ENCODE measurements at places on chromosomes 4 and X.

GRCh38 chr4:116469582-116469981 is 615.8 kb downstream of the TRAM1L1 start:
- no peak for DNase-seq

DNA sequence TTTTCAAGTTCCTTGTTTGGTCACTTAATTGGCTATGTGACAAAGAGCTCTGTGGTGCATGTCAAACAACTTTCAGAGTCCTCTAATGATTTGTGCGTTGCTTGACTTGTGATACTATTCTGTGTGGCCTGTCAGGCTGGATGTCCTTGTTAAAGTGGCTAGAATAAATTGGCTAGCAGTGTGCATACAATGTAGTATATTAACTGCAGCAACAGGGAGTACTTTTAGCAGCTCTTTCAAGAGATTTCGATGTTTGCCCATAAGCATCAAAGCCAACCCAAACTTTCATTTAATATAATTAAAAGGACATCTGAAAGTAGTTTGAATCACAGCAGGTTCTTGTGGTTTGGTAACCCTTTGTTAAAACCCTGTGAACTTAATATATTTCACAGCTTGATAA is 718.9 kb downstream of the ADGRL3 start:
- no peak for DNase-seq

DNA sequence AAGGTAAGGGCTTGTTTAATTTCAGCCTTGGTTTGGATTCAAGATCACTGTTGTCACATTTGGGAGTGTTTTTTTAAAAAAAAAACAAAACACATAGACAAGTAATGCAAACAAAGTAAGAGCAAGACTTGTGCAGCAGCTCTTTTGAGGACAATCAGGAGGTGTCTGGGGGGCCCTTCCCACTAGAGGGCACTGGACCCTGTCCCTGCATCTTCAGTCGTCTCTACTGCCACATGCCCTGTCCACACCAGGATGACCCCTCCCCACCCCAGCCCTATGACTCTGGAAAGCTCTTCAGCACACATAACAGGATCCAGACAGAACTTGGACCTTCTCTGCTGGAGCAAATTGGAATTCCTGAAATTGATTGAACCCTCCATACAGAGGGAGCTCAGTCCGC is 71.0 kb downstream of the USP46 start:
- DNase-seq = no peak

DNA sequence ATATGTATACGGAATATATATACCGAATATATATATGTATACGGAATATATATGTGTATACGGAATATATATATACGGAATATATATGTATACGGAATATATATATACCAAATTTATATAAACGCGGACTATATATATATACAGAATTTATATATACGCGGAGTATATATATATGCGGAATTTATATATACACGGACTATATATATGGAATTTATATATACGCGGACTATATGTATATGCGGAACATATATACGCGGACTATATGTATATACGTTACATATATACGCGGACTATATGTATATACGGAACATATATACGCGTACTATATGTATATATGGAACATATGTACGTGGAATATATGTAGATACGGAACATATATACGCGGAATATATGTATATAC is 78.6 kb downstream of the ARHGAP36 start:
- no peak for DNase-seq

DNA sequence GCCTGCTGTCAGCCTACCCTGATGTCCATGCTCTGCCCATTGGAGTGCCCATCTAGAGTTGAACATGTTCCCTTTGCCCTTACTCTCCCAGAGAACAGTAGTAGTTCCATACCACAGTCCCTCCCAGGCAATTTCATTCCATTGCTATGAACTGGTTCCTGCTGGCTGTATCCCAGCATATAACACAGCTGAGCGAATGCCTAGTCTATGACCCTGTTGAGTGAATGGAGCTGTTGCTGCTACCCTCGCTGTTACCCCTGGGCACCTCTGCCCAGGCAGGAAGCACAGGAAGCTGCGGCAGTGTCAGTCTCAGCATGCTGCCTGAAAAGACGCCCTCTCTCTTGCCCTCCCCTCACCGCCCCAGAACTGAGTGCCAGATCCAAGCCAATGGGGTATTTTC is 73.3 kb downstream of the SOX3 start:
- DNase-seq = no peak

DNA sequence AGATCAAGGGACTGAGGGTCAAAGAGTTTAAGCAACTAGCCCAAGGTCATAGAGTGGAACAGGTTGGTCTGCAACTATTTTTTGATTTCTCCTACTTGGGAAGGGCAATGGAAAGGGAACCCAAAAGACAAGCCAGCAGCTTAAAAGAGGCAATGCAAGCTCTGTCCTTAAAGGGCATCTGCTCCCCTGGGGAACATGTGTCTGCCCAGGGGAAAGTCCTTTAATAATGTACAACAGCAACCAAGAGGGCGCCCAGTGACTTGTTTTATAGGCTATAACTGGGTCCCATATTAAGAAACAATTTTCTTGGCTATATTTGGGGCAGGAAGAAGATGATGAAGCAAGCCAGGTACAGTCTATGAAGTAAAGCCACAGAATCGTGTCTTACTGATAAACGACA is 54.7 kb upstream of the RBM47 start:
- no peak for DNase-seq

GRCh38 chrX:42090395-42090794 is 167.0 kb upstream of the CASK start:
- no peak for DNase-seq

All from stimulated activated CD8-positive, alpha-beta memory T cell treated with anti-CD3 and anti-CD28 coated beads, Interleukin-15, amount 100 ng/mL, for 48 hours (primary cell).